Ureter (tissue), 1 donor: ENCODE measurements at places on chromosomes 7 and 10. TPM values are rescaled to one million over a fixed set of nuclear protein-coding genes. Genes with fewer than 3 reads are reported as not detected.

GRCh38 chr7:57404343-57404966 is 45.5 kb upstream of the ZNF716 start:
- no peak for DNase-seq

- DNase-seq: no peak
These were observed 148.7 kb downstream of the MYOF start for GRCh38 chr10:93333278-93333978.

Gene TMEM140
- total RNA-seq: 11.6 TPM

Gene MMP21
- total RNA-seq: not detected

GRCh38 chr10:58795560-58795959 is 282.9 kb downstream of the BICC1 start:
- DNase-seq: no peak

DNA sequence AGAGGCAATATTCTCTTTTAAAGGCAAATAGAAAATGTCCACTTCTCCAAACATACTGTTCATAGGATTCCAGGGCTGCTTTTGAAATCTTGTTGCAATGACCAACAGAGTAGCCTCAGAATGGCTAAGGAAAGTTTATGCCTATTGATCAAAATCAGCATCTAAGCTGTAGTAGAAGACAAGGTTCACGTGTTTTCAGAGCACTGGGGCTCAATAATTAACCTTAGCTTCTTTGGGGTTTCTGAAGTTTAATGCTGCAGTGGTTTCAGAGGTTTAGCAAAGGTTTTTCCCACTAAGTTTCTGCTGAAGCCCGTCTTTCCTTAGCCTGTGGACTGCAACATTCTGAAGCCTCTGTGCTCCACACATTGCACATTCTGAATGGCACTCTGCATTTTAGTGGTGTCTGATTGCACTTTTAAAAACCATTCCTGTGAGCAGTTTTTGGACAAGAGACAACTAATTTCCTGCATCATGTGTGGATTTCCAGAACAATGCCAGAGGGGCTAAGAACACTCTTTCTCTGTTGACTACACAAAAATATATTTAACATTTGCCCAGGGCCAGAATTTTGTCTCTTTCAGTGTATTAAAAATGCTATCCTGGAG is 342.5 kb downstream of the PTEN start:
- DNase-seq: no peak

DNA sequence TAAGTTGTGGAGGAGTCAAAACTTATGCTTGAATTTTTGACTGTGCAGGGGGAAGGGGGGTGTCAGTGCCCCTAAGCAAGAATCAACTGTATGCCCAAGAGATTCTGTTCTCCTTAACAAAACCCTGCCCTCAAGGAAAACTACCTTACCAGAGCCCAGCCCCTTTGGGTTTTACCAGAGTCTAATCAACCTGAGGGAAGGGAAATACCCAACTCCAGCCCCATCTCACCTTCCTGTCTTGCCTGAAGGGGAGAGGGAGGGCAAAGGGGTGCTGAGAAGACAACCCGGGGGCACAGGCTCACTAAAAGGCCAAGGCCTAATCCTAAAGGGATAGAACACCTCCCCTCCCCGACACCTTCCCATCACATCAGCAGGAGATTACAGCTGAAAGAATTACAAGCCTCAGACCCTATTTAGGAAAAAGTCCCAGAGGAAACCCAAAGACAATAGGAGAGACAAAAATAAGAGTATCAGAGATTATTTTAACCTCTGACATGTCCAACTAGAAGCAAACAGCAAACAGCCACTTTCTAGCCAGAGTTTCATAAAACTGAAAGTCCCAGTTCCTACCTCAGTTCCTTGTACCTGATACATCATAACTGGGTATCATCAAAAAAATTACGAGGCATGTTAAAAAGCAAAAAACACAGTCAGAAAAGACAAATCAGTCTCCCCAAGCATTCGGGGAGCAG is 26.8 kb upstream of the C7orf33 start:
- no peak for DNase-seq

DNA sequence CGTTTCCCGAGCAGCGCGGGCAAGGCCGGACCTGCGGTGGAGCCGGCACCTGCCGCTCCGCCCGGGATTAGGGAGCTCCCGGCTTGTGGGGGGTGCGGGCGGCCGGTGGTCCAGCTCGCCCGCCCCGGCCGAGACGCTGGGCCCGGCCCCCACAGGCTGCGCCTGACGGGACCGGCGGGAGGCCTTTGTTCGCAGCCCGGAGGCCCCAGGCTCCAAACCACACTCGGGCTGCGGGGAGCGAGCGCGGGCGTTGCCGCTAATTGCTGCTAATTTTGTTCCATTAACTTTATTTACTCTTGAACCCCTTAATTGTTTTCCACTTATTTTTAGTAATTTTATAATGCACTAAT is 9.6 kb downstream of the UNCX start:
- no peak for DNase-seq

DNA sequence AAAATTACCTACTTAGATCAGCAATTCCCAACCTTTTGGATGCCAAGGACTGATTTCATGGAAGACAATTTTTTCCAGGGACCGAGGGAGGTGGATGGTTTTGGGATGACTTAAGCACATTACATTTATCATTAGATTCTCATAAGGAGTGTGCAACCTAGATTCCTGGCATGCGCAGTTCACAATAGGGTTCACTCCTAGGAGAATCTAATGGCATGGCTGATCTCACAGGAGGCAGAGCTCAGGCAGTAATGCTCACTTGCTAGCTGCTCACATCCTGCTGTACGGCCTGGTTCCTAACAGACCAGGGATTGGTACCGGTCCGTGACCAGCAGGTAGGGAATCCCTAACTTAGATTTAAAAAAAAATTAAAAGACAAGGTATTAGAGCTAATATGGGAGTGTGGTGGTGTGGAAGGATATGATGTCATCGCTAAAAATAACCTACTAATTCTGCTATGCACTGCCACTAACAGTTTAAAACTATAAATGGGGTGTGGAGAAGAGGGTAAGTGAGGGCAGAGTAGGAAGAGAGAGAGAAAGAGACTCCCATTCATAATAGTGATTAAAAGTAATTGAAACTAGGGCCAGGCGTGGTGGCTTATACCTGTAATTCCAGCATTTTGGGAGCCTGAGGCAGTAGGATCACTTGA is 282.7 kb downstream of the BAMBI start:
- DNase-seq: no peak

DNA sequence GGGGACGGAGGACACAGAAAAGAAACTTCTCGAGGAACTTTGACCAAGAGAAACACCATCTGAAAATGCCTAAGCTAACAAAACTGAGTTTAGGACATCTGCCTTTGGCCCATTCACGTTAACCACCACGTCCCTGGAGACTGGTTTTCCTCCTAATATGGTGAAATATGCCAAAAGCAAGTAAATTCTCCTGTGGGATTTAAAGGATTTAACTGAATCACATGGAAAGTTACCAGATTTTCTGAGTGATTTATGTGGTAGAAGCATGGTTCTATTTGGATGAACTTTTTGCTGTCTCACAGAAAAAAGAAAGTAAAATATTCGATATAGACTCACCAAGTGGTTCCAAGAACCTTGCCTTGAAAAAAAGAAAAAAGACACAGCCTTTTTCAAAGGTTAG is 30.4 kb upstream of the BMPER start:
- DNase-seq: no peak
